Ureter (tissue), 1 donor: ENCODE measurements at places on chromosomes 5 and 9. TPM values are rescaled to one million over a fixed set of nuclear protein-coding genes. Genes with fewer than 3 reads are reported as not detected.

DNA sequence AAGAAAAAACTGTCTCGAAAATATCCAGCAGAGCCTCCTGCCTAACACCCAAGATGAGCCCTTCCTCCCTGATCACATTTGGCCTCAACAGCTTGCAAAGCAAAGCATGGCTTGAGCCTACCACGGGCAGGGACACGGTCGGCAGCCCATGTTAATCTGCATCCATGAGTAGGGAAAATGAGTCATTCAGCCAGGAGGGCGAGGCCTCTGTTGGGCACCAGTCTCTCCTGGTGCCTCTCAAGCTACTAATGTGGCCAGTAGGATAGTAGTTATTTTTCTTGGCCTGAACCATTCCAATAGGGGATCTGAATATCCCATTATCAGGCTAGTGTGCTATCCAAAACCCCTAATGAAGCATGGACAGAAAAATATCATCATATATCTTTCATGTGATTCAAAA lies 43.0 kb upstream of the SHB start:
- peak; percentile 20 for DNase-seq

DNA sequence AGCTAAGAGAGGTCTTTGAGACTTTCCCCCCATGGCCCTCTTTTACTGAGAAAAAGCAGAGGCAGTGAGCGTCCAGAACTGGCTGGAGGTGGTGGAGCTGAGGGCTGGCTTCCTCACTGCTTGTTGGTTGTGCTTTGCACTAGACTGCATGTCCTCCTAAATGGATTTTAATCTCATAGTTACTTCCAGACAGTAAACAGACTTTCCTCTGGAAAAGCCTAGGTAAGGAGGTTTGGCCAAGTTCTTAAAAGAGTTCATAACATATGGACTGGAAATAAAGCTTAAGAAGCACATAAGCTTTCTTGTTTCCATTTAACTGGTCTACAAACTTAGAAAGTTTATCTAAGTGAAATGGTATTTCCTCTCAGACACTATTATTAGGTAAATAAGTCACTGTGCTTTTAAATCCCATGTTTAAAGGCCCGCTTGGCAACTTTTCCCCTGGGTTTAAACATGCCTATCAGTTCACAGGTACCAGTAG lies 2.0 kb downstream of the ASPN start:
- DNase-seq = no peak

- DNase-seq = no peak
These were observed 71.4 kb downstream of the DAPK1 start for GRCh38 chr9:87569008-87569509.

DNA sequence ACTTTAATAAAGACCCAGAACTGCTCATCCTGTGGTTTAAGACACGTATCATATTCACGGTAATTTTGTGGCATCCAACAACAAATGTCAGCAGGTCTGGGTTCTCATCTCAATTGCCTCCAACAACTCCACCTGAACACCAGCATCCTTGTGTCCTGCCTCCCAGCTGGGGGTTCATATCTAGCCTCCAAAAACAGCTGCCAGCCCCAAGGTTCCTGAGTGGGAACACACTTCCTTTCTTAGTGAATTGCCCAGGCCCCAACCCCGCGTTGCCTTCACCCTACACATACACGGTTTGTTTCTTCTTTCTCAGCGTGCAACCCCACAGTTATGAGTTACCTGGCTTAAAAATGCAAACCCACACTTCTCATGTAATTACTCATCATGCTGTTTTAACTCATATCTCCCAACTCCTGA lies 77.9 kb downstream of the SEMA4D start:
- no peak for DNase-seq

DNA sequence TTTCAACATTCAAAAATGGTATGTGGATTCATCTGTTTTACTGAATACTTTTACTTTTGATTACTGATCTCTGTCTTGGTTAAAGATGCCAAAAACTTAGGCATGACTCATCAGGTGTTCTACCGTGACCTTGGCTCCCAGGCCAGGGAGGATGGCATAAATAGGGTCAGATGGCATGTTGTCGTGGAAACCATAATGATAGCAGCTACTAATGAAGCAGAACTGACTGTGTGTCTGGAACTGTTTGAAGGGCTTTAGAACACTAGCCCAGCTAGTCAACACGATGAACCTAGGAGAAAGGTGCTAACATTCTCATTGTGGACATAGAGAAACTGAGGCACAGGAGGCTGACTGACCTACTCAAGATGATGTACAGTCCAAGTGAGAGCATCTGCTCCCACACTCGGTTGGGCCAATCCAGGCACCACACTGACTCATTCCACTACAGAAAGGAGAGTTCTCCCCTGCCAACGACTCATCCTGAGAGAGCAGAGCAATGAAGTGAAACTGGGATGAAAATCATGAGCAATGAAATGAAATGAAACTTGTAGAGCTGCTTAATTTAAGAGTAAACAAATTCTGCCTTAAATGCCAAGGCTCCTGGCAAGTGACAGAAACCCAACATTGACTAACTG lies 116.0 kb downstream of the TENT4A start:
- no peak for DNase-seq

DNA sequence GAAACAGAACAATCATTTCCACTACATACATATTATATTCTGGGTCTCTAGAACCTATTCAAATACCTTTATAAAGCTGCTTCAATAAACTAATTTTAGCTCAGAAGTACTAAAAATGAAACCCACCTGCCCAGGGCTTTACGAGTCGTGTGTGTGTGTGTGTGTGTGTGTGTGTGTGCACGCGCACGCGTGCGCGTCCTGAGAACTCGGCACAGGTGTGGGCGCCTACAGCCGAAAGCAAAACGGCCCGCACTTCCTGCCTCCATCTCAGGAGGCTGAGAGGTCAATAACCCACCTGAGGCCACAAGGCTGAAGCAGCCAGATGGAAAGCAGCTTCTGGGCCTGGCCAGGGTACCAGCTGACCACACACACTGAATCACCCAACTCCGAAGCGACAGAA lies 3.0 kb downstream of the CLPTM1L start:
- no peak for DNase-seq

- peak; percentile 73 for DNase-seq
These were observed at the start of gene NEURL1B for GRCh38 chr5:172640822-172641358. NEURL1B (plus strand) TSS chr5:172641263; CDS start chr5:172641407, 144 bp downstream.

DNA sequence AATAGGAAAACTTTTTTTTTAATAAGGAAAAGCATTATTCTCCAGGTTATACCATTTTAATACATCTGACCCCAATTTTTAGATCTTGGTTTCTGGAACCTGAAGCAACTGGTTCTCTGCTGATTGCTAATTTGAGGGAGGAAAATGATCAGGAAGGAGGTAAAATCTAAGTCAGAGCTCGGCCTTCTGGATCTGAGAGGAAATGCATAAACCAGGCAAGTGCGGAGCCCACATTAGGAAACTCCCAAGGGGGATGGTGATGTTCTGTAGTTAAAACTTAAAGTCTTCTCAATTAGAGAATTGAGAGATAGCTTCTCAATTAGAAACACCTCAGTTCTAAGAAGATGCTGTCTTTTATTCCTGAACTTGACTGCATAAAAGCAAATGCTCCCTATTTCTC lies 113.5 kb downstream of the TSSK1B start:
- DNase-seq = no peak

- DNase-seq = peak; percentile 43
These were observed 668 bp downstream of the GLIS3 start for GRCh38 chr9:4299005-4299795.

DNA sequence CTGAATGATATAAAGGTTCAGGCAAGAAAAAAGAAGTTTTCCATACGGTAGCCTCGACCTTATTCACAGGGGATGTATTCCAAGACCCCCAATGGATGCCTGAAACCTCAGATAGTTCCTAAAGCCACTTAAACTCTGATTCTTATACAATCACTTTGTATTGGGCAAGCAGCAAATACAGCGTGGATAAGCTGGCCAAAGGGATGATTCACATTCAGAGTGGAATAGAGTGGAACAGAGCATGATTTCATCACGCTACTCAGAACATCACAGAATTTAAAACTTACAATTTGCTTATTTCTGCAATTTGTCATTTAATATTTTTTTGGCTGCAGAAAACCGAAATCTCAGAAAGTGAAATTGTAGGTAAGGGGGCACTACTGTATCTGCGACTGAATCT lies 40.5 kb upstream of the CDH18 start:
- no peak for DNase-seq

- DNase-seq = no peak
These were observed 67.6 kb upstream of the RNF130 start for GRCh38 chr5:180138976-180139730.

GRCh38 chr9:69535911-69536310 lies 136.3 kb downstream of the APBA1 start:
- DNase-seq = no peak

GRCh38 chr9:1458503-1458902 lies 408.3 kb downstream of the DMRT2 start:
- no peak for DNase-seq

The ZNF608 gene
- 29.6 TPM for total RNA-seq

The STK32A gene
- 9.7 TPM for total RNA-seq
